Left renal cortex interstitium (tissue), 4 donors: ENCODE measurements at places on chromosomes 13 and 19. TPM values are rescaled to one million over a fixed set of nuclear protein-coding genes. Genes with fewer than 3 reads are reported as not detected.

Gene NR2C2AP
- 15.4 TPM for polyA plus RNA-seq

Gene IRF2BP1
- 19.9 TPM for polyA plus RNA-seq

Gene IGFL1
- polyA plus RNA-seq, result not detected

GRCh38 chr19:18639706-18640243, 2.9 kb downstream of the KLHL26 start:
- DNase-seq, result no peak

DNA sequence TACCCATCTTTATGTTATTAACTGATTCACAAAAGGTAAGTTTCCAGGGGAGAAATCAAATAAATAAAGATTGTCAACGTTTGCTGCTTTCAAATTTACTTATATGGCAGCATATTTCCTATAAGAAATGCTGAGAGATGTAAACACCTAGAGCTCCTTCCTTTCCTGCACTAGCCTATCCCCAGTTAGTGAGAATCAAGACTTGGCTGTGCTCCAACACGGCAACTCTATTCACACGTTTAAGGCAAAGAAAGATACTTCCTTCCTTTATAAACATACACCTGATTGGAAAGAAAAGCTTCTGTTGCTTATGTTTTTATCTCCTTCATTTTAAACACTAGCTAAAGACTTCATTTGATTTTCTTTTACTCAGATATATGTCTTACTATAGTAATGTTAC, 107.0 kb downstream of the PCDH9 start:
- DNase-seq, result no peak

Gene ZNF556
- 1.1 TPM for polyA plus RNA-seq

DNA sequence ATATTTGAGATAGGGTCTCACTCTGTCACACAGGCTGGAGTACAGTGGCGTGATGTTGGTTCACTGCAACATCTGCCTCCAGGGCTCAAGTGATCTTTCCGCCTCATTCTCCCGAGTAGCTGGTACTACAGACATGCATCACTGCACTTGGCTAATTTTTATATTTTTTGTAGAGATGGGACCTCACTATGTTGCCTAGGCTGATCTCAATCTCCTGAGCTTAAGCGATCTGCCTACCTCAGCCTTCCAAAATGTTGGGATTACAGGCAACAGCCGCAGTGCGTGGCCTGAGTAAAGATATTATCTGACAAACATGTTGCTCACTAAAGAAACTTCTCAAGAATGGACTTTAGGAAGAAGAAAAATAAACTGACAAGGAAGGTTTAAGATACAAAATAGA, 125.4 kb upstream of the ABCC4 start:
- DNase-seq, result no peak

DNA sequence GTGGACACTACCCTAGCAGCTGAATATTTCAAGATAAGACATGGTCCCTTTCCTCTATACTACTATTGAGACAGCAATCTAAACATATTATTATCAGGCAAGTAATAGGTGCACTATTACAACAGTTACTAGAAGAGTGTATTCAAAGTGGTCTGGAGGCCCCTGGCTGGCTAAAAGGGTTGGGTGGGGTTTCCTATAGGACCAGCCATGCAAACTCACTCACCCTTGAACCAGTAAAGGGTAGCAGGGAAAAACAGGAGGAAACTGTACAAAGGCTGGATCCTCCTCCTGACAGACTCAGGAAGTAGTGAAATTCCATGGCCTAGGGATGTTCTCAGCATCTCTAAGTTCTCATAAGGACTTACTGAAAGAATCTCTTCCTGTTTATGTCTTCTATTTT, 7.7 kb downstream of the SMAD9 start:
- no peak for DNase-seq

DNA sequence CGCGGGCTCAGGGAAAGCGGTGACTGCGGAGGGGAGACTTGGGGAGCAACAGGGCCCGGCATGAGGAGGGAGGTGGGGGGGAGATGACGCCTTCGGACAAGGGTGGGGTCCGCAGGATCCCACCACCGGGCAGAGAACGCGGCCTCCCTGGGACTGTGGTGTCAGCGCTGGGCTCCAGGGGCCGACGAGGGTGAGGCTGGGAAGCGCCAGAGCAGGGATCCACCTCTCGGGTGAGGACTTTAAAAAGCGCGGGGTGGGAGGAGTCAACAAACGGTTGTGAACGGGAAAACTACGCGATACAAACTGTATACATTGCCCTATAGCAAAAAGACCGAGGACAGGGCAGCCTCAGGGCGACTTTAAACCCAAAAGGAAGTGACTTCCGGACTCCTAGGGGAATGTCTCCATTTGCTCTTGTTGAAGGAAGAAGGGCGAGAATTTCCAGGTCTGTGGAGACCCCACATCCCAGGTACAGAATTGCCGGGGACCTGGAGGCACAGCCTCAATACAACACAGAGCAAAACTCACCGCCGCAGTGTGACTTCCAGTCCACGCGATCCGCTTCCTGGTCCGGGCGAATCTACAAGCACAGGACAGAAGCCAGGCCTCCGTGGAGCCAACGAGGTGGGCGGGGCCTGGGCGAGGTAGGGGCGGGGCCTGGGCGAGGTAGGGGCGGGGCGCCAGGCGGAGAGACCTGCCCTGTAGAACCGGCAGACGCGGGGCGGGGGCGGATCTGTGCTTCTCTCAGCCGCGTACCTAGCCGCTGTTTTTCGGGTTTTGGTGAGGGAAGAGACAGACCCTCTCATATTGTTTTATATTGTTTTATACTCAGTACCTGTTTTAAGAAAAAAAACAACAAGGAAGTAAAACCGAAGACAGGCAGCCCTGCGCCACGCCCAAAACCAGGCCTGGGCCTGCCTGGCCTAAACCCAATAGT, at the start of gene ZNF888:
ZNF888 (minus strand) TSS at position 588 of the 937 bp plus-strand sequence. CDS start 5,555 bp downstream, outside the sequence.
- DNase-seq, result peak; percentile 73

Gene GIPR
- 0.59 TPM for polyA plus RNA-seq

Gene ZNF540
- polyA plus RNA-seq, result 2.9 TPM

DNA sequence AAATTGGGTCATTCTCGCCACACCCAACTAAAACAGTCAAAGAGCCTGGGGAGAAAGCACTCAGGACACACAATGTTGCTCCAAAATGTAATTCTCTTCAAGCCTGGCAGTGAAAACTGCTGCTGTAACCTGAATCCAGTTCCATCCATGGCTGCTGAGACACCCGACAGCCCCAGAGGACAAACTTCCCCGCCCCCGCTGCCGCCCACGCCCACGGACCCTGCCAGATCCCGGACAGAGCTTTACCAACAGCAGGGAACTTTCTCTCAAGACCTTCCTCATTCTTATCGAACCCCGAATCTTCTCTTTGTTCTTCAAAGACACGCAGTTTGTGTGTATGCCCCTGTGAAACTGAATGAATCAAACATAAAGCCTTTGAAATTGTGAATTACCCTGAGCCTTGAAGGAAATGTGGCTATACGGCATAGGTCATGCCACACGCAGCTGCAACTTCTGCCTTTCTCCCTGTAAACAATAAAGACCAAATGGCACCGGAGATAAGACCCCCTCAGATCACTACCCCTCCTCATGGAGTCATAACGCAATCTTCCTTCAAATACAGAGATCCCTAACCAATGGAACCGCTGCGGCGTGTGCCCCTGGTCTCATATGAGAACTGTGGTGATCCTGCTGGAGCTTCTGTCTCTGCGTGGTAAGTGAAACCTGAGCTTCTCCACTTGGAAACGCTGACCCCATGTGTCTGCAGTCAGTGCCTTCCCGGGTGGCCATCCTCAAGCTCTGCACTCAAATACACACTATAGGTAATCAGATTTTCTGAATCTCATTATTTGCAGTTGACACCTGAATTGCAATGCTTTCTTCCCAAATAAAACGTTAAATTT, 4.8 kb upstream of the LAMP1 start:
- no peak for DNase-seq

- no peak for DNase-seq
These were observed 27.1 kb upstream of the N4BP2L1 start for GRCh38 chr13:32454886-32455593.

DNA sequence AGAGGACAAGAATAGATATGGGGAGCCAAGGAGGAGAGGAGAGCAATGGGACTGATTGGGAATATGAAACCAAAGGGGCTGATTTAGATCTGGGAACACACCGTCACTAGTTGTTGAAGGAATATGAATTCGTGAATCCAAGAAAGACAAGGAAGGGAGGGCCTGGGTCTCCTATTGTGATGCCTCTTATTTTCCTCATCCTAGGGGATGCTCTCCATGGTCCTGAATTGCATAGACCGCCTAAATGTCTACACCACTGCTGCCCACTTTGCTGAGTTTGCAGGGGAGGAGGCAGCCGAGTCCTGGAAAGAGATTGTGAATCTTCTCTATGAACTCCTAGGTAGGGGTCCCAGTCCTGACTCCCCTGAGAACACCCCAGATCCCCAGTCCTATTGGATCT, 21.5 kb downstream of the RYR1 start:
- no peak for DNase-seq

Gene CYP2S1
- polyA plus RNA-seq, result 0.32 TPM

Gene SLC8A2
- 0.44 TPM for polyA plus RNA-seq

GRCh38 chr19:18233224-18233825, 7.1 kb upstream of the PDE4C start:
- no peak for DNase-seq

Gene VSIG10L
- polyA plus RNA-seq, result 5.6 TPM

Gene THSD1
- polyA plus RNA-seq, result 6.4 TPM

DNA sequence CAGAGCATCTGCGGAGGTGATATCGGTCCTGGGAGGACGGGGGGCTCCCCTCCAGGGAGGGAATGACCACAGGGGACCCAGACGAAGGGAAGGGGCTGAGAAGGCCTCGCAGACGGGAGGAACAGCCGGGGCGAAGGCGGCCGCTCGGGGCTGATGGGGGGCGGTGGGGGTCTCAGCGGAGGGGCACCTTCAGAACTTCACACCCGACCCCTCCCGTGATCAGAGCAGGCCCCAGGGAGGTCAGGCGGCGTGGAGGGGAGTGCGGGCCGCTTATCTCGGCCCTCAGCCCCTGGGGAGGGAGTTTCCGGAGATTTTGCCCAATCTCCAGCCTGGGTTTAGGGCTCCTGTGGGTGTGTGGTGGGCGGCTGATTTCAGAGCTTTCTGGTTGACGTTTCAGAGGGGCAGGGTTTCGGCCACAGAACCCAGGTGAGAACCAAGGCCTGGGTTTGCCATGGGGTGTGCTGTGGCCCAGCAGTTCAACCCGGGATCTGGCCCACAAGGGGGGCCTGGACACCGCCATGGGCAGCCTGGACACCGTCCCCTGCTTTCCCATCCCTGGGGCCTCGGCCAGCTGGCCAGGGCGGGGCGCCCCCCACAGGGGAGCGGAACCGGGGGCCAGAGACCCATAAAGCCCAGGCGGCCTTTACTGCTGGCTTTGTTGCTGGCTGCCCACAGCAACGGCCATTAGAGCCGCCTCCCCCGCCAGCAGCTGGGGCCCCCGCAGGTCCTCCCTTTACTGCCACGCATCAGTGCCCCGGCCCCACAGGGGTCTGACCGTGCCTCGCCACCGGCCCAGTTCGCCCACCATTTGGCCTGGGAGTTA, 29.0 kb downstream of the ARID3A start:
- DNase-seq, result no peak

DNA sequence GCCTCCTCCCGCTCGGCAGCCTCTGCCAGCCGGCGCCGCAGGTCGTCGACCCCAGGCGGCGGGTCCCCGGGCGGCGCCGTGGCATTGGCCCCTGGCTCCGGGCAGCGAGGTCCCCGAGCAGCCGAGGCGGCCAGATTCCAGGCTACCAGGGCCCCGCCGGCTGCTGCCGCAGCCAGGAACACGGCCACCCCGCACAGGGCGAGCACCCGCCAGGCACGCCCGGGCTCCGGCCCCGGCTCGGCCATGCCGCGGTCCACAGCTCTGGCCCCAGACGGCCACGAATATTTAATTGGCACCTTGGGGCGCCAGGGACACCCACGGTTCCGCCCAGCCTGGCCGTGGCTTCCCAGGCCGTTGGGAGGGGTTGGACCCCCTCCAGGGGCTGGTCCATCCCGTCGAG, at the start of gene CCDC194:
CCDC194 (minus strand) TSS at position 283 of the 400 bp plus-strand sequence; CDS start at position 245, 38 bp downstream.
- DNase-seq, result no peak

Gene ADAMTSL5
- 1.2 TPM for polyA plus RNA-seq

GRCh38 chr19:37817180-37817981, 38.0 kb upstream of the ZNF573 start:
- peak; percentile 67 for DNase-seq

DNA sequence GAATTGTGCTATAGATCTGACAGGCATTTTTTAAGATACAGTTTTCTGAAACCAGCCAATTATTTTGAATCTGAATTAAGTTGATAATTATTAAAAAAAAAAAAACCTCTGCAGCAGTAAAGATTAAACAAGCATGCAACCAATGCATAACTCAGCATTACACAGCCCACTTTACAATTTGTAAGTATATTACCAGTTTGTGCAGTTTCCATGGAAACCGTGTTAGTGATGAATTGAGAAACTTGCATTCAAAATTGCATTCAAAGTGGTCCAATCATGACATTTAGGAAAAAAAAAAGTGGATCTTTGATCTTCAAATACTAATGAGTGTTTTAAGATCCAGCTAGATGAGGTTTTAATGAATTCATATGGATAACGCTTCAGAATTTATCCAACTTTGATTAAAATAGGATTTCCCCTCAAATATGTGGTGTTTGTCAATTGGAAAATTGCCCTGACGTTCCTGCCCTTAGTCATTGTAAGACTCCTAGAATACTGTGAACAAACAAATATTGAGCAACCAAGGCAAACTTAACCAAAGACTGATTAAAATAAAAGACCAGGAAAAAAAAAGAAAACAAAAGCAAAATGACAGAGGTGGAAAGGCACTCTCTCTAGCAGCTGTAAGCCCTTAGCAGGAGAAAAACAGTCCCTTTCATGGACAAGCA, 314.8 kb upstream of the MAB21L1 start:
- DNase-seq, result no peak

- DNase-seq, result no peak
These were observed at the start of gene CEACAM20 for GRCh38 chr19:44529536-44529935. Gene CEACAM20, minus strand, starts transcription at chr19:44529675. Its CDS starts 166 bp downstream, at chr19:44529509.

GRCh38 chr13:25111585-25111956, 15.6 kb downstream of the PABPC3 start:
- no peak for DNase-seq

Gene ZBTB32
- polyA plus RNA-seq, result 0.55 TPM

DNA sequence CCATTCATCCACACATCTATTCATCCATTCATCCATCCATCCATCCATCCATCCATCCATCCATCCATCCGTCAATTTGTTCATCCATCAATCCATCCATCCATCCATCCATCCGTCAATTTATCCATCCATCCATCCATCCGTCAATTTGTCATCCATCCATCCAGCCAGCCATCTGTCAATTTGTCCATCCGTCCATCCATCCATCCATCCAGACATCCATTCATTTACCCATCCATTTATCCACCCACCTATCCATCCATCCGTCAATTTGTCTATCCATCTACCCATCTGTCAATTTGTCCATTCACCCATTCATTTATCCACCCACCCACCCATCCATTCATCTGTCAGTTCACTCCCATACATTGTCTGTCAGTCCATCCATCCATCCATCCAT, 209.5 kb upstream of the ZNF536 start:
- DNase-seq, result no peak

Gene ZNF699
- 6.5 TPM for polyA plus RNA-seq

Gene ASF1B
- 17.2 TPM for polyA plus RNA-seq

- DNase-seq, result no peak
These were observed 116.8 kb downstream of the ENOX1 start for GRCh38 chr13:43669964-43670363.

Gene C19orf38
- 2.3 TPM for polyA plus RNA-seq
